ENCODE measurements at places on chromosomes 7 and 10.

DNA sequence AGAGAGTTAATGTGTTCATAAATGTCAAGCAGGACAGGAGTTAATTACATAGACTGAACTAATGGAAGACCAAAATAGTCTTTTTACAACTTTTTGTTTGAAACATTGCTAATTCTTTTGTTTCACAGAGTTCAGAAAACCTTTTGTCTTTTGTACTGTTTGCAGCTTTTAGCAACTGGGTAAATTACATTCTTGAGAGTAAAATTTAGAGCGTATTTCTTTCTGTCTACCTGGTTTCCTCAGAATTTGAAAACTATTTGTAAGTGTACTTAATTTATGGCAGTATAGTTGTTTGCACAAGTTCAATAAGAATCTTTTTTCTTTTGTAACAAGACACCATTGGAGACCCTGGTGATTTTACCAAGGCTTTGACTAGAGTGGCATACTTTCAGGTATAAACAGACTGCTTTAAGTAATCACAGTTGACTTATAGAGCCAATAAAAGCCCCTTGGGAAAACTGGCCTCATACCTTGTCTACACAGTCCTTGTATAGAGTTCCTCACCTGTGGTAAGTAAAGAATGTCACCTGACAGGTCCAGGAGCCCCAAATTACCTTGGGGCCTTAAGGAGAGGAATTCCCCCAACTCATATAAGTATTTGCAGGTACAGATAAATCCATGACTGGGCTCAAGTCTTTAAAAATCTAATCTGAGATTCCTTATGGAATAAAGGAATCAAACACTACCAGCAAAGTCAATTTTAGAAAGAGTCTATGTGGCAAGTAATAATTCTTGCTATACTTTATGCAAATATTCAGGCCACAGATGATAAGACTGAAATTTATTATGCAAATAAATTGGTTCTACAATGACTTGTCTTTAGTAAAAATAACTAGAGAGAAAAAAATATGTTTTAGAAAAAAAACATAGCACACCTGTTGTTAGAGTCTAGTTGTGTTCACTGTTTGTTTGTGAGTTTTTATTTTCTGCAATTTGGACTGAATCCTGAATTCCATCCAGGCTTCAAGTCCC is 23.6 kb upstream of the CREB3L2 start:
- DNase-seq, result no peak

DNA sequence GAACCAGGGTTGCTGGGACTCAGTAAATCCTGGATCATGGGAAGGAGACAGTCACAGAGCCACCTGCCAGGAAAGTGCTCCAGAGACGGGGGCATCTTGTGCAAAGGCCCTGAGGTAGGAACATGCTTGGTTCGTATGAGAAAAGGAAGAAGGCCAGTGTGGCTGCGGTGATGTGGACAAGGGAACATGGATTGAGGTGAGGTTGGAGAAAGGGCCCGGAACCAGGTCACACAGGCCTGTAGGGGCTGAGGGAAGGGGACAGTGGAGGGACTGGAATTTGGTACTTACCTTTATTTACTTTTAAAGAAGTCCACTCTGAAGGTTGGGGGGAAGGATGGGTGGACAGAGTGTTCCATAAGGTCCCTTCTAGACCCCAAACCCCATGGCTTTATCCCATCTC is 32.9 kb upstream of the CXCL12 start:
- no peak for DNase-seq

- no peak for DNase-seq
These were observed 112.1 kb upstream of the KLF6 start for GRCh38 chr10:3897156-3897555.

GRCh38 chr10:21194510-21194993 is 297.4 kb upstream of the NEBL start:
- no peak for DNase-seq

- no peak for DNase-seq
These were observed 145.1 kb downstream of the PLXDC2 start for GRCh38 chr10:19961076-19962053.

GRCh38 chr7:48387932-48388331 is 216.7 kb downstream of the ABCA13 start:
- DNase-seq, result no peak

DNA sequence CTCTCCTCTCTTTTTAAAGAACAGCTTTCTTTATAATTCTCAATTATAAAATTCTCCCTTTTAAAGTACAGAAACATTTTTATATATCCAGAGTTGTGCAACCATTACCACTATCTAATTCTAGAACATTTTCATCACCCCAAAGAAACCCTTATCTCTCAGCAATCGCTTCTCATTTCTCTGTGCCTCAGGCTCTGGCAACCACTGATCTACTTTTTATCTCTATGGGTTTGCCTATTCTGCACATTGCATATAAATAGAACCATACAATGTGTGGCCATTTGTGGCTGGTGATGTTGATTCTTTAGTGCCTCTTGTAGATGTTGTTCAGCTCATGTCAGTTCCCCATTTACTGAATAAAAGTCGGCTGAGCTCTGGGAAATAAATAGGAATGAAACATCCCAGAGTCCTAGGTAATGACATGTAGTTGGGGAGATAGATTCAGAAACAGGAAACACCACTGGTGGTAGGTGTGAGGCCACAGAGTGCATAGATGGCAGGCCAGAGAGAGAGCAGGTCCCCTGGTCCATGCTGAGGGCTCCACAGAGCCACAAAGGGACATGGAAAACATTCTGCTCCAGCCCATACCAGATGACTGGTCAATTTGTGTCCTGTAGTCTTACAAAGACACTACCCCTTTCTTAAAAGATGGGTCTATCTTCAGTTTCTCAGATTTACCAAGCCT is 126.5 kb downstream of the PLPP4 start:
- DNase-seq, result no peak

DNA sequence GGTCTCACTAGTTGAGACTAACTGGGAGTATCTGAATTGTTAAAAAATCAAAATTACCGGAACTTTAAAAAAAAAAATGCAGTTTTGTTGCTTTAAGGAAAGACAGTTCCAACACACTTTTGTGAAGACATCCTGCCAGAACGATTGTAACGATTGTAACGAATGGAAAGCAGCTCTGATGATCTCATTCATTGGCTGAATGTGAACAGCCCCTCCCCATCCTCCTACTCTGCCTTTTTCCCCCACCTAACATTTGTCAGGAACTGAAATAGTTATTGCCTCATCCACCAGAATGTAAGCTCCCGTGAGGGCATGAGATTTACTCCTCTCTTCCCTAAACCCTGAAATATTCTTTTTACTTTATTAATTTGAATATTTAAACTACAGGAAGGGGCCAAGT is 23.1 kb upstream of the ZC3HAV1L start:
- DNase-seq, result no peak

DNA sequence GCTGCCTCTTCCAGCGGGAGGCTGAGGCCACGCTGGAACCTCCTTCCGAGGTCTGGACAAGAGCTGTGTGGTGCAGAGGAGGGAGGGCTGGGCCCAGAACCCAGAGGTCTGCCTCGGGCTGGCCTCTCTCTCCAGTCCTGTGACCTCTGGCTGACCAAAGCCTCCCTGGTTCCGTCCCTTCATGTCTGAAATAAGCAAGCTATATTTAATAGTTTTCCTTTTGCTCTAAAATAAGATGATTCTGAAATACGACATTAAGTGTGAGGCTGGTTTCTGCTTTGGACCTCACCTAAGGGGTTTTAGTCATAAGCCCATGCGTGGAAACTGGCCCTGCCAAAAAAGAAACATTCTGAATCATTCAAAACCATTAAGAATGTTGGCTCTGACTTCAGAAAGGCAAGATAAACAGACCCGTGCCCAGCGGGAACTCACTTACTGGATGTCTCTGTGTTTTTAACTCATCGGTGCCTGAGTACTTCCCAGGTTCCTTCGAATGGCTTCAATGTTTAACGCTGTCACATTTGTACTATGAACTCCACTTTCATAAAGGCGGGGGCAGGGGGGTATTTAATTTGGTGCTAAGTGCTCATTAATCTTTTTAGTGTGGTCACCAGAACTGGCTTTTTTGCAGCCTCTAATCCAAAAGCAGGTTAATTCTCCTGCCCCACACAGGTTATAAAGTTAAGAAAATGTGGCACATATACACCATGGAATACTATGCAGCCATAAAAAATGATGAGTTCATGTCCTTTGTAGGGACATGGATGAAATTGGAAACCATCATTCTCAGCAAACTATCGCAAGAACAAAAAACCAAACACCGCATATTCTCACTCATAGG is 157.5 kb upstream of the KLF14 start:
- DNase-seq, result no peak

DNA sequence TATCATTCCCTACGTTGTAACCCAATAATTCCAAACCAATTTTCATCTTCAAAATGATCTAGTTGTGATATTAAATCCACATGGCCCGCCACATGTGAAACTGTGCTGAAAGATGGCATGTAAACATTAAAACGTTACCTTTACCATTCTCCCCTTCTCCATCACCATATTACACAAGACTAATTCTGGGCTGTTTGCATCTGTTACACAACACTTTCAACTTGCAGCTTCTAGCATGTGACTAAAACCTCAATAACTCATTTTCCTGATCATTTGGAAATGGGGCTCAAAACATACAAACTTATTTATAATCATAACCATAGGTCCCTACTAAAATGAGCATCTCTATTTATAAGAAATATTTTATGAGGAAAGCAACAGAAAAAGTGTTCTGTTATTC is 4.7 kb downstream of the MTERF1 start:
- DNase-seq, result no peak

- no peak for DNase-seq
These were observed 57.0 kb downstream of the CALD1 start for GRCh38 chr7:134836447-134836846.

DNA sequence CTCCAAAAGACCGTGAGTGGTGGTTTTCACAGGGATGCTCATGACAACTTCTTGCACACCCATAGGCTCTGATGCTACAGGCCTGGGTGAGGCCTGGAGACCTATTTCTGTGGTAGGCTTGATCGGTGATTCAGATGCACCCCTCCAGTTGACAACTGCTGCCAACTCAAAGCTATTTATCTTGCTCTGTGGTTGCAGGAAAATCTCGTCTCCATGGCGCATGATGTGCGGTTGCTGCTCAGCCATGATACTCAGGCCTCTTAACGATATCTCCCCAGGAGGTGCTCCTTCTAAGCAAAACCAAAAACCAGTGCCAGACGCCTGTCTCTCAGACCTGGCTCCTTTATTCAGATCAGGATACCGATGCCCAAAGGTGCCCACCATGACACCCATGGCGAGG is 31.4 kb downstream of the C10orf90 start:
- DNase-seq, result no peak

GRCh38 chr10:2748287-2748686 is 319.1 kb upstream of the PFKP start:
- no peak for DNase-seq
